T-helper 1 cell (primary cell): ENCODE measurements at places on chromosomes 3 and 15.

GRCh38 chr3:10162185-10162584 is 2.5 kb upstream of the IRAK2 start:
- DNase-seq, result no peak

DNA sequence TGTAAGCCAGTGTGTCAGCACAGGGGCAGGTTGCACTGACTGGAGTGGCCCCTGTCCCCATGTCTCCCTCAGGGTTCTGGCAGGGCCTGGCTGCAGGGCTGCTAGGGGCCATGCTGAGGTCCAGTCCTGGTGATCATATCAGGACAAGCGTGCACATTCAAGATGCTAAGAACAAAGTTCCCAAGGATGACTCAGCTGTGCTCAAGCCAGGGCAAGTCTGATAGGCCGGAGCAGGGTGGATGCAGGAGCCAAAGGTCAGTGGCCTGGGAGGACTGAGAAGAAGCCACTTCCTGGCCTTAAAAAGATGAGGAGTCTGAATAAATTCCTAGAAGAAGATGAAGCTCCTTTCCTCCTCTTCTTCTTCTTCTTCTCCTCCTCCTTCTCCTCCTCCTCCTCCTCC is 353.2 kb downstream of the AGBL1 start:
- no peak for DNase-seq

DNA sequence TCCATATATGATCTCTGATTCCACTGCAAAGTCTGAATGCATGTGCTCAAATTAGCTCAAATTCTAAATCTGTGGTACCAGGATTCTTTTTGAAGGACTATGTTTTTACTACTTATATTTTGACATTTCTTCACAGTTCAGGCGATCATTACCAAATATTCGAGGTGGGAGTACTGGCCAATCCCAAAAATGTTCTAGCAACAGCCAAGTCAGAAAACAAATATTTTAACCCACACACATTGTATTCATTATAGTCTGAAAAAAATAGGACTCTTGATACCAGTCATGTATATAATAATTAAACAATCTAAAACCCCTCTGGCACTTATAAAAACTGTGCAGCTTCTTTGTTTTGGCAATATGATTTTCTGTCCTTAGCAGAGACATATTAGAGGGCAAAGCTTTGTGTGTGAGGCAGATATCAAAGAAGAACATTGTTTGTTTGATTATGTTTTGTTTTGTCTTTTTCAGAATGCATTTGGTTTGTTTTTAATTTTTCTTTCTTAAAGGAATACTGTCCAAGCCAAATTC is 37.4 kb downstream of the FGF7 start:
- DNase-seq, result no peak

DNA sequence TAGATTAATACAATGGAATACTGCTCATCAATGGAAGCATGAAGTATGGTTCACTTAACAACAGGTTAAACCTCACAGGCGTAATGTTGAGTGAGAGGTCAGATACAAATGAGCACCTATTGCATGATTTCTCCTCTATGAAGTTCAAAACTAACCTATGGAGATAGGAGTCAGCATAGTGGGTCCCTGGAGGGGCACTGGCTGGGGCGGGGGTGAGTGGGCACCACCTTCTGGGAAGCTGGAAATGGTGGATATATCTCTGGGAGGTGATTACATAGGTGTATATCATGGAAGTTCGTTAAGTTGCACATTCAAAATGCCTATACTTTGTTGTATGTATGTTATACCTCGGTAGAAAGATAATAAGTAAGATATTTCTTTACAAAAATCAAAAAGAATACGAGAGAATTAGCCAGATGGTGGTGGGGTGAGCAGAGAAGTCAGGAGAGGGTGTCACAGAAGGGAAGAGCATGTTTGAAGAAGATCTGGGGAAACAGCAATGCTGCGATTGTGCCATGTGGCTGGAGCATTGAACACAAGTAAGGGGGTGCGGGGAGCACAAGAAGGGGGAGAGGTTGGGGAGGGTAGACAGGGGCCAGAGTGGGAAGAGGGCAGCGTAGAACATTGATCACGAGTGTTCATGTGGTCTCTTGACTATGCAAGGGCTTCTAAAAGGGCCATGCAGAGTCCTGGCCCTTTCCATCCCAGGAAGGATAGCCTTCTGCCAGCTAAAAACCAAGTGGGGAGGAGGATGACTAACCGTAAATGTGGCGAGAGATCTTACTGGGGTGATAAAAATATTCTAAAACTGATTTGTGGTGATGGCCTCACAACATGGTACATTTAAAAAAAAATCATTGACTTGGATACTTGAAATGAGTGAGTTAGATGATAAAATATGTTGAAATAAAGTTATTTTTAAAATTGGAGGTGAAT is 30.2 kb downstream of the ITGA11 start:
- no peak for DNase-seq

GRCh38 chr3:182182531-182182968 is 470.8 kb downstream of the SOX2 start:
- DNase-seq, result no peak

DNA sequence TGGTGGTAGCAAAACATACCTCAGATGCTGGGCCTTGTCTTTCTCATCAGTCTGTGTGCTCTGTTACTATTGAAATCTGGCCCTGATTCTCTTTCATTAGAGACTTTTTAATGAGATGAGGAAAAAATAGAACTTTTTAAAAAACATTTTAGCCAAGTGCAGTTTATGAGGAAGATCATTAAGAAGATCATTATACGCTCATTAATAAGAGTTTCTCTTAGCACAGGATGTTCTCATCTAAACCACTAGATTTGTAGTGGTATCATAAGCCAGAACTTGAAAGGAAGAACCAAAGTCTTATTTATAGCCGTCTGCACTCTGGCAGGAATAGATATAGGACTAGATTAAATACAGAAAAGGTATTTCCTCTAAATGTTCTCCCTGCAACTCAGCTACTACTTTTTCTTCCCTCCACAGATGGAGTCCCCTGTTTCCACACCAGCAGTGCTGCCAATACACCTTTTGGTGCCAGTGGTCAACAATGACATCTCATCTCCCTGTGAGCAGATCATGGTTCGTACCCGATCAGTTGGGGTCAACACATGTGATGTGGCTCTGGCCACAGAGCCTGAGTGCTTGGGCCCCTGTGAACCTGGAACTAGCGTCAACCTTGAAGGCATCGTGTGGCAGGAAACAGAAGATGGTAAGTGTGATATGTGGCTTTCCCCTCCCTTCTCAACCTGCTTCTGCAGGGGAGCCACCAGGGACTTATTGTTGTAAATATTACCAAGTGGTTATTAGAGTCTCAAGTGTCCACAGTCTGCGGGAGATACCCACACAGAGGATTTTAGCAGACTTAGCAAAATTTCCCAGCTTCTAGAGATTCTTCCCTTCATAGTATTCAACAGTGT is 152.8 kb downstream of the RBPMS2 start:
- peak; percentile 15 for DNase-seq

DNA sequence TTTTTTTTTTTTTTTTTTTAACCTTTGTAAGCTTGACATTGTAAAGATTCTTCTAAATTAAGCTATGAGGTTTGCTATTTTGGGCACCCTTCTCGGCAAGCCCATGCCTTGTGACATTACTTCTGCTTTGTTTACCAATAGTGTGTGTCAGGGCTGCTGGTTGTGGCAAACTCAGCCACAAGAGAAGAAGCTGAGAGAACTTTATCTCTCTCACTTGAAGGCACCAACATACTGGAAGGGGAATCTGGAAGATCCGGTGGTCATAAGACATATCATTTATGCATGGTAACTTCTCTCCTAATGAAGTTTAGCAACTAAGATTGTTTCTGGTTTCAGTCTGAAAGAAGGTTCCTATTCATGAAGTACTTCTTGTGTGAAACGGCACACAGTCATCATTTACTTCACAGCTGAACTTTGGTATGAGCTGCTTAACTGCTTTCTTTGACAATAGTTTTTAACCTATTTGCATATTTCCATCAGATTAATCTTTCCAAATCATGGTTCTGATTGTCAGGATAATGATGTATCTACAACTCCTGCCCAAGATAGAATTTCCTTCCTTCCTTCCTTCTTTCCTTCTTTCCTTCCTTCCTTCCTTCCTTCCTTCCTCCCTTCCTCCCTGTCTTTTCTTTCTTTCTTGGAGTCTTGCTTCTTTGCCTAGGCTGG is 189.3 kb downstream of the NFKBIZ start:
- no peak for DNase-seq

DNA sequence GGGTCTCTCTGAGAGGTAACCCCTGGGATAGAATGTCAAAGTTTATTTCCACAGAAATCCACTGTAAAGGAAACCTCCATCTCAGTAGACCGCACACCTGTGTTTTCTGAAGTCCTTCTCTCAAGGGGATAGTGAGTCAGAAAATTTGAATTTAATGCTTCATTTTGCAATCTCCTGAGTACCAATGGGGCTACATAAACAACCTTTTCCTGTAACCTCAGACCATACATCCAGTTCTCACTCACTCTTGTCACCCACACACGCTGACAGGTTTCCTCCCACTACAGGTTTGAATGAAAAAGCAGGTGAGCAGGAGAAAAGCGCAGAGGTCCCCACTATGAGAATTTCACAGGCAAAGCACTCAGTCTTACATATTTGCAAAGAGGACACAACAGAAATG is 165.3 kb upstream of the MCTP2 start:
- no peak for DNase-seq

GRCh38 chr3:42375121-42375800 is 35.1 kb downstream of the LYZL4 start:
- no peak for DNase-seq

GRCh38 chr15:56598991-56599390 is 134.1 kb upstream of the MNS1 start:
- DNase-seq, result no peak

GRCh38 chr15:87144775-87145174 is 1065.1 kb downstream of the AGBL1 start:
- no peak for DNase-seq

DNA sequence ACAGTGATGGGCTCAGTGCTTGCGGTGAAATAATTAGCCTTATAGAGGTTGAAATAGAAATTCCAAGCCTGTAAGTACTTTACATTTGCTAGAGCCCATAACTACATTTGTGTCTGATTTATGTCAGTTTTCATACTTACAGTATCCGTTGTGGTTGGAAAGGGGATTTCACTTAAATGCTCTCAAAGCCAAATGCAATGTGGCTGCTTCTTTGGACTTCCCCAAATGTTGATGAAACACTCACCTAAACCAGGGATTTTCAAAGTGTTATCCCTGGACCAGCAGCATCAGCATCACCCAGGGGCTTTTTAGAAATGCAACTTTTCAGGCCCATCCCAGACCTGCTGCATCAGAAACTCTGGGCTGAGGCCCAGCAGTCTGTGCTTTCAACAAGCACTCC is 378.7 kb downstream of the MCTP2 start:
- no peak for DNase-seq

- no peak for DNase-seq
These were observed 10.4 kb downstream of the CLDN11 start for GRCh38 chr3:170429050-170429449.

DNA sequence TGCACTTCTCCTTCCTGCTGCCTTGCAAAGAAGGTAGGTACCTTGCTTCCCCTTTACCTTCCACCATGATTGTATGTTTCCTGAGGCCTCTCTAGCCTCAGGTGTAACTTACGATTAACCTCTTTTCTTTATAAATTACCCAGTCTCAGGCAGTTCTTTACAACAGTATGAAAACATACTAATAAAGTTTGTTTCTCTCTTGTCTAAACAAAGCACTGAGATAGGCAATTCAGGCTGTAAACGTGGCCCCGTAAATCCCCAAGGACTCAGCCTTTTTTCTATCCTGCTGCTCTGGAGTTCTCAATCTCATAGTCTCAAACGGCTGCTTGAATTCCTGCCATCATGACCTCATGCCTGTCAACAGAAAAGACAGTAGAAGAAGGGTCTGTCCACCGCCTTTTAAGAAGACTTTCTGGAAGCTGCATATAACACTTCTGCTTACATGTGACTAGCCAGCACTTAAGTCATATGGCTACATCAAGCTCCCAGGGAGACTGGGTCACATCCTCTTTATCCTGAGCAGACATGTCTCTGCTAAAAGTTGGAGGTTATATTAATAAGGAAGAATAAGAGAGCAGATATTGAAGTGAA is 257.8 kb downstream of the EBLN2 start:
- no peak for DNase-seq

- no peak for DNase-seq
These were observed 47.1 kb upstream of the BNIP2 start for GRCh38 chr15:59736181-59736580.

DNA sequence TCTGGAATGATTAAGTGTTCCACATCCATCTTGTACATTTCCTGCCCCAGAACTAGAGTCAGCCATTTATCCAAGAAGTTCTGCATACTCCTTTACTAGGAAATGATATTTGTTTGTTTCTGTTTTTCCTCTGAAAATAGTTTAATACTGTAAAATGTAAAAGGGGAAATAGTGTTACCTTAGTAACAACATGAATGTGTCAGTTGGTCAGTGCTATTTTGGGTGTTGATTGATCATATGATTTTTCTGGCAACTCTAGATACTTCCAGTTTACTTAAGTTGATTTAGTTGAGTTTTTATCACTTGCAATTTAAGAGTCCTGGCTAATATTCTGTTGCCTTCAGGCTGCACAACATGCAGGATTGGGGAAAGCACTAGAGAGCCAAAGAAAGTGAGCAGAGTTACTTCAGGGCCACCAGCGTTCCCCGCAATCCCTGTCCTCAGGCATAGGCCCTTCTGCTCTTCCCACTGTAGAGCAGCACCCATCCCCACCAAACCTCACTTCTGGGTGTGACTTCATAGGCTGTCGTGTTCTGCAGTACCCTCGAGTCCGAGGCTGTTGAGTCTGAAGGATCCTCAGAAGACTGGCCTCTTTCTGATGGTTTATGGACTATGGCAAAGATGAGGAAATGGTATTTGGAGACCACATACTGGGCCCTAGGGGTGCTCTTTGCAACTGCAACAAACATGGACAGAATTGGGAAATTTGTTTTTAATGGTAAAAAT is 69.0 kb downstream of the CHD2 start:
- no peak for DNase-seq

GRCh38 chr3:39327053-39327745 is 2.3 kb upstream of the CCR8 start:
- DNase-seq, result no peak

- DNase-seq, result no peak
These were observed 180.2 kb downstream of the TNIK start for GRCh38 chr3:171279972-171280371.

- no peak for DNase-seq
These were observed 20.5 kb downstream of the CPN2 start for GRCh38 chr3:194330579-194330978.

GRCh38 chr15:44159492-44159891 is 35.6 kb downstream of the FRMD5 start:
- no peak for DNase-seq

GRCh38 chr3:49629866-49630265 is 44.3 kb upstream of the APEH start:
- DNase-seq, result no peak

GRCh38 chr3:127238602-127239001 is 45.7 kb downstream of the PRR23E start:
- no peak for DNase-seq
